Aorta (tissue), 5 donors: ENCODE measurements at places on chromosomes 3 and 15. TPM values are rescaled to one million over a fixed set of nuclear protein-coding genes. Genes with fewer than 3 reads are reported as not detected.
A peak's percentile ranks its signal among the peaks of the same experiment; 100 is the strongest.

The CPNE9 gene
- not detected for total RNA-seq

The CADM2 gene
- 1.3 TPM for total RNA-seq

GRCh38 chr15:80497221-80497620, 93.0 kb downstream of the ARNT2 start:
- DNase-seq: no peak

DNA sequence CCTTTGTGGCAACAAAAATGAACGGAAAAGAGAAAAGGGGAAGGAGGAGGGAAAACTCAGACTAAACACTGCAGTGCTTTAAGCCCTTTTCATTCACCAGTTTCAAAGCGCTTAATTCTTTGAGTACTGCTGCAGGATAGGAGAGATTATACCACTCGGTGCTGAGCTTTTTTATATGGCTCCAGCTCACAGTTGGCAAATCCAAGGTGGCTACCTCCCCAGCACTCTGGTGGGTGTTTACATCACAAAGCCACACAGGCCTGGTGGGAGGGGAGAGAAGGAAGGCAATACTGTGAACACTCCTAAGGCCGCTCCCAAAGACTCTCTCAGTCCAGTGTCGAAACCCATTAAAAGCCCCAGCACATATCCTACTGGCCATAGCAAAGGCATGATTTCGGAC, 191.4 kb downstream of the STT3B start:
- H3K27ac ChIP-seq: no peak overlapping the region
- H3K4me3 ChIP-seq: no peak overlapping the region
- peaks cover 2% of the 10 kb centered on the region for H3K4me1 ChIP-seq
- no peak for DNase-seq
- no peaks in the 10 kb centered on the region for H3K36me3 ChIP-seq
- no peaks in the 10 kb centered on the region for H3K27me3 ChIP-seq

GRCh38 chr3:66592927-66593625, 92.3 kb upstream of the LRIG1 start:
- H3K27ac ChIP-seq: no peak overlapping the region
- H3K4me3 ChIP-seq: peak overlapping the region; percentile 14
- H3K36me3 ChIP-seq: no peaks in the 10 kb centered on the region

DNA sequence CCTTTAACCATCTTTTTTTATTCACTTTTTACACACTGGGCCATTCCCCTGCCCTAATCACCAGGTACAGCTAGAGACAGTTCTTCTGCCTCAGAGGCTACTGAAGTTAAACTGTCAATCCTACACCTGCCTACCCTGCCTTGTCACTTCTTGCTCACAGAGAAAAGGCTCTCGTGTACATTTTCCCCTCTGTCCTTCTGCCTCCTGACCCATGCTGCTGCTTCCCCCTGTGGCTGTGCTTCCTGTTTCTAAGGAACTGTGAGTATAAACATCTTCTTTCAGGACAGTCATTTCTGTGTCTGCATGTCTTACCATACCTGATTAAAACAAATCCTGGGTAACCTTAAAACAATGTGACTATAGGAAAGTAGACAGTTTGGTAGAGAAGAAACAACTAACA, 236.4 kb upstream of the MRPL3 start:
- H3K4me1 ChIP-seq: no peaks in the 10 kb centered on the region
- H3K27me3 ChIP-seq: no peaks in the 10 kb centered on the region
- no peak for DNase-seq
- H3K36me3 ChIP-seq: no peaks in the 10 kb centered on the region
- H3K4me3 ChIP-seq: no peak overlapping the region
